ENCODE measurements at places on chromosomes 5 and 9. TPM values are rescaled to one million over a fixed set of nuclear protein-coding genes. Genes with fewer than 3 reads are reported as not detected.

Gene C9orf72
- total RNA-seq = 5.7 TPM

Gene BRINP1
- 0.26 TPM for total RNA-seq

Gene NR5A1
- 0.05 TPM for total RNA-seq

Gene ADAMTS16
- 1.8 TPM for total RNA-seq

Gene INSYN2B
- 0.64 TPM for total RNA-seq

Gene SPINK4
- not detected for total RNA-seq

Gene PCDHGB2
- total RNA-seq = 0.09 TPM

Gene ANKRD31
- total RNA-seq = 0.05 TPM

Gene ENTPD8
- total RNA-seq = 0.13 TPM

Gene DOK3
- total RNA-seq = 4.3 TPM

Gene C5orf58
- total RNA-seq = not detected

Gene SELENOP
- total RNA-seq = 0.10 TPM

Gene YIPF5
- total RNA-seq = 74.0 TPM

Gene PLEKHG4B
- total RNA-seq = 0.56 TPM

Gene TNFSF8
- total RNA-seq = not detected

Gene RANBP17
- total RNA-seq = 3.0 TPM

Gene C1QTNF2
- 0.07 TPM for total RNA-seq

Gene TMEM252
- total RNA-seq = not detected

Gene GADD45G
- 0.21 TPM for total RNA-seq

Gene CCDC152
- total RNA-seq = not detected

All from A549 treated with DMSO at 1 μM for 4 hours (cell line).